ENCODE measurements at places on chromosomes 2 and 18. TPM values are rescaled to one million over a fixed set of nuclear protein-coding genes. Genes with fewer than 3 reads are reported as not detected.

Gene IKZF2
- 5.8 TPM for total RNA-seq

Gene SMYD1
- 147 TPM for total RNA-seq

Gene C2orf80
- total RNA-seq = not detected

Gene ARHGAP25
- total RNA-seq = 7.8 TPM

Gene TXNDC2
- total RNA-seq = 0.42 TPM

Gene HOXD3
- total RNA-seq = not detected

Gene LONRF2
- total RNA-seq = 19.6 TPM

Gene RPRM
- 0.26 TPM for total RNA-seq

Gene FSHR
- 0.29 TPM for total RNA-seq

Gene DSC2
- total RNA-seq = 20.5 TPM

Gene RSAD2
- 4.0 TPM for total RNA-seq
